ENCODE measurements at places on chromosomes 16 and 17.

DNA sequence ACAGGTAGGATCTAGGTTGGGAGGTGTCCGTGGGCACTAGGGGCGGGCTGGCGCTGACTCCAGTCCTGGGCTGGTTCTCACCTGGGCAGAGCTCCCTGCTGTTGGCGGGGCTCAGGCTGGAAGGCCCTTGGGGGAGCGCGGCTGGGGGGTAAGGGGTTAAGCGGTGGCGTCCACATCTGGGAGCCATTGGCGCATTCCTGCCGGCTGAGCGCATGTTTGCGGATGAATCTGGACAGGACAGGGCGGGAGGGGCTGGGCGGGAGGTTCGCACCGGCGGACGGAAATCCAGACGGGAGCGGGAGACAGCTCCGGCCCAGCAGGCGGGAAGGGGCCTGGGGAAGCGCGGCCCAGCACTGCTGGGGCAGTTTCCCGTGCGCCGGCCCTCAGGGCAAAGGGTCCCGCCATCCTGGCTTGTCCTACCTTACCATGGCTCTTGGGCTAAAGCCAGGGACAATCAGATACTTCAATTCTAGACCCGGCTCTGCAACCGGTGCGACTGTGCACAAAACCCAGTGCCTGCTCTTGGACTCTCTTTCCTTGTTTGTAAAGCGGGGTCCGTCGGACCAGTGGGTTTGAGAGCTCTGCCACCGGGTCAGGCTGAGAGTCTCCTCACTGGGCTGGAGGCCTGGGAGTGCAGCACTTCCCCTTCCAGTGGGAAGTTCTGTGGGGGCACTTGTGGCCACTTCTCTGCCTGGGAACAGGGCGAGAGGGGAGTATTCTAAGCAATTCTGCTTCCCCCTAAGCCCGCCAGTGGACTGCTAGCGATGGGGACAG is 7.8 kb downstream of the RARA start:
- peaks cover 85% of the 10 kb centered on the region for H3K4me1 ChIP-seq
- peak; percentile 74 for DNase-seq
- H3K36me3 ChIP-seq = no peaks in the 10 kb centered on the region
- H3K4me3 ChIP-seq = peak overlapping the region; percentile 92

DNA sequence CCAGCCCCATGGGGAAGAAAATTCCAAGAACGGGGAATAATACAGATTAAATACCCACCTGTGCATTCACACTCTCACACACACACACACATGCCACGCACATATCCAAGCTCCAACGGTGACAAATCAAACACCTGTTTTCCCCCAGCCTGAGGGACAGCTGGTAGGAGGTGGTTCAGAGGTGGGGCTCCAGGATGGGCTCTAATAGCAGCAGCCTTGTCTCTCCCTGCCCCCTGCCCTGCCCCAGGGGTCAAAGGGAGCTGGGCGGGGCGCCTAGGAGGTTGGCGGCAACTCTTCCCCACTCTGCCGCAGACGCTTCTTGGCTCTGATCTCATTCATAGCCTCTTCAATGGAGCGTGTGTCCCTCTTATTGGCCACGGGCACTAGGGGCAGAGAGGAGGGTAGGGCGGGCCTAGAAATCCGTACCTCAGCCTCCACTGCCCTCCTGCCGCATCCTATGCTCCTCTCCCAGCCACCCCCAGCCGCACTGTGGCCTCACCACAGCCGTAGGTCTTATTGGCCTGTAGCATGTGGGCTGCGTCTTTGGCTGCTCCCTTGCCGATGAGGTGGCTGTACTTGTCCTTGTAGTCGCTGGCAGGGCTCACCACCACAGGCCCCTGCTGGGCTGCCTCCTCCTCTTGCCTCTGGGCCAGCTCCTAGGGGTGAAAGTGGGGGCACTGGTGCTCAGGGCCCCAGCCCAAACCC is 8.2 kb downstream of the SPAG7 start:
- no peaks in the 10 kb centered on the region for H3K27me3 ChIP-seq
- DNase-seq = no peak
- no peak overlapping the region for H3K4me3 ChIP-seq
- peaks cover 23% of the 10 kb centered on the region for H3K36me3 ChIP-seq
- H3K27ac ChIP-seq = no peak overlapping the region
- H3K4me1 ChIP-seq = no peaks in the 10 kb centered on the region

GRCh38 chr16:70665113-70665694 is 18.8 kb downstream of the IL34 start:
- no peak overlapping the region for H3K27ac ChIP-seq
- no peaks in the 10 kb centered on the region for H3K27me3 ChIP-seq
- peaks cover 8% of the 10 kb centered on the region for H3K4me1 ChIP-seq
- H3K4me3 ChIP-seq = no peak overlapping the region
- H3K36me3 ChIP-seq = peaks cover 42% of the 10 kb centered on the region

DNA sequence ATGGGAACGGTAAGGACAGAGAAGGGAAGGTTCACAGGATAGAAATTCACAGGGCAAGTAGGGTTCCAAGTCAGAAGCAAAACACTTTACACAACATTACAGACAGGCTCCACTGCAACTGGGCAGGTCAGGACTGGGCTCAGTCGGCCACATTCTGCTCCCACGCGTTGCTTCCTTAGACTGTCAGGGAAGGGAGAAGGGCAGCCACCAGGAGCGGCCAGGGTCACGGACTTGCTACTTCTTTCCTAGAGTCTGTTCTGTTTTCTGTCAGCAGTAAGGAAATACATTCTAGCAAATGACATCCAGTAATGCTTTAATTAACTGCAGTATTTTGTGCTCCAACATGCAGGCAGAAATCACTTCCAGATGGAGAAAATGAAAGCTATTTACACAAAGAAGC is 160.3 kb upstream of the RPH3AL start:
- no peak overlapping the region for H3K4me3 ChIP-seq
- no peak for DNase-seq
- peak overlapping the region; percentile 78 for H3K27ac ChIP-seq
- H3K4me1 ChIP-seq = peaks cover 25% of the 10 kb centered on the region
- H3K36me3 ChIP-seq = peaks cover 22% of the 10 kb centered on the region

DNA sequence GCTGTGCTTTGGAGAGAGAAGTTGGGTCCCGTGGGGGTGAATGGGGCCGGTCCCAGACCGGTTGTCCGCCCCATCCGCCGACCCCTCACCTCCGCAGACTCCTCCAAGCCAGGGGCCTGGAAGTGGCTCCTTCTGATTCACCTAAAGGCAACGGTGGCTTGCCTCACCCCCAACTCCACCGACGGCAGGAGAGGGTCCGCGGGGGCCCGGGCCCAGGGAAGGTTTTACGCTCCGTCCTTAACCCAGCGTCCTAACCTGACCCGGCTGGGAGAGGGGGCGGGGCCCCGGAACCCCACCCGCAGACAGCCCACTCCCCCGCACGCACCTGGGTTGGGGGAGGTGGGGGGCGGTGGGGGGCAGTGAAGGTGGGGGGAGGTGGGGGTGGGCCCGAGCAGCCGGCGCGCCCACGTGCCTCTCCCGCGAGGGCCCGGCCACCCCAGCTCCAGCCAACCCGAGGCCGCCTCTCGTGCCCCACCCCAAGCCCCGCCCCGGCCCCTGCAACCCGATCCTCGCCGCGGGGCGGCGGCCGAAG is 12.7 kb upstream of the CD300A start:
- H3K27me3 ChIP-seq = peaks cover 27% of the 10 kb centered on the region
- DNase-seq = no peak
- H3K4me1 ChIP-seq = peaks cover 23% of the 10 kb centered on the region
- peak overlapping the region; percentile 38 for H3K4me3 ChIP-seq

DNA sequence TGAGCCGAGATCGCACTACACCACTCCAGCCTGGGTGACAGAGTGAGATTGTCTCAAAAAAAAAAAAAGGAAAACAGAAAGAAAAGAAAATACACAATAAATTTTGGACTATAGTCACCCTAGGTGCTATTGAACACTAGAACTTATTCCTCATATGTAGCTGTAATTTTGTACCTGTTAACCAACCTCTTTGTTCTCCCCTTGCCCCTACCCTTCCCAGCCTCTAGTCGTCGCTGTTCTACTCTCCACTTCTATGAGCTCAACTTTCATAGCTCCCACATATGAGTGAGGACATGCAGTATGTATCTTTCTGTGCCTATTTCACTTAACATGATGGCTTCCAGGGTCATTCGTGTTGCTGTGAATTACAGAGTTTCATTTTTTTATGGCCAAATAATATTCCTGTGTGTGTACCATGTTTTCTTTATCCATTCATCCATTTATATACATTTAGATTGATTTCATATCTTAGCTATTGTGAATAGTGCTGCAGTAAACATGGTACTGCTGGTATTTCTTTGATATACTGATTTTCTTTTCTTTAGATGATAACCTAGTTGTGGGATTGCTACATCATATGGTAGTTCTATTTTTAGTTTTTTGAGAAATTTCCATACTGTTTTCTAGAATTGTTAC is 28.3 kb downstream of the VPS35L start:
- no peaks in the 10 kb centered on the region for H3K4me1 ChIP-seq
- no peaks in the 10 kb centered on the region for H3K27me3 ChIP-seq
- H3K36me3 ChIP-seq = peaks cover 54% of the 10 kb centered on the region
- H3K27ac ChIP-seq = no peak overlapping the region

DNA sequence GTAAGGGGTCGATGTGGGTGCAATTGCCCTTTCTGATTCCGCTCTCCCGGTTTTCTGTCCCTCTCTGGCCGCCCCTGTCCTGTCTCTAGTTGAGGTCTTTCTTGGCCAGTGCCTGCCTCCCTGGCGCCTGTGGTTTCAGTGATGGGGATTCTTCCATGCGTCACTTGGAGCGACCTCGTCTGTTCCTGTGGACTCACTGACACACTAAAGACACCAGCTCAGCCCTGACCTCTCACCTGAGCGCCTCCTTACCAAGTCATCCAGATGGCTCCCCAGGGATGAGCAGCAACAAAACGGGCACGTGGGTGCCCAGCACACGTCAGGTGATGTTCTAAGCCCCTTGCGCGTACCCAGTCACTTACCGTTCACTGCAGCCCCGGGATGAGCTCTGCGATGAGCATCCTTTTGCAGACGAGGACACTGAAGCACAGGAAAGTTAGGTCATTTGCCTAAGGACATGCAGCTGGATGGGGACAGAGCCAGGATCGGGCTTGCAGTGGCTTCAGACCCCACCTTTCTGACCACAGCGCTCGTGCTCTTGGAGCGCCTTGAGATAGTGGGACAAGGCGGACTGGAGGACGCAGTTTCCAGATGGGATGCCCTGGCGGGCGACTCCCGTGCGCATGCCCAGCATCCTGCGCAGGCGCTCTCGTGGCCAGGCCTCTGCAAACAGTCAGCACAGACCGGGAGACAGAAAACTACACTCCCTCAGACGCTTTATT is 11.5 kb upstream of the LGALS3BP start:
- no peak for DNase-seq
- no peak overlapping the region for H3K4me3 ChIP-seq
- no peak overlapping the region for H3K27ac ChIP-seq
- no peaks in the 10 kb centered on the region for H3K27me3 ChIP-seq
- H3K4me1 ChIP-seq = peaks cover 14% of the 10 kb centered on the region

GRCh38 chr16:77169650-77170236 is 21.2 kb upstream of the MON1B start:
- no peak for DNase-seq
- H3K27me3 ChIP-seq = peaks cover 55% of the 10 kb centered on the region
- no peaks in the 10 kb centered on the region for H3K36me3 ChIP-seq
- peaks cover 19% of the 10 kb centered on the region for H3K4me1 ChIP-seq
- no peak overlapping the region for H3K27ac ChIP-seq
- H3K4me3 ChIP-seq = no peak overlapping the region

GRCh38 chr16:55655381-55655896 is 349 bp upstream of the SLC6A2 start:
- H3K4me1 ChIP-seq = peaks cover 8% of the 10 kb centered on the region
- no peak overlapping the region for H3K27ac ChIP-seq
- H3K27me3 ChIP-seq = peaks cover 52% of the 10 kb centered on the region

GRCh38 chr16:48479955-48480354 is 94.7 kb upstream of the SIAH1 start:
- peaks cover 3% of the 10 kb centered on the region for H3K4me1 ChIP-seq
- H3K4me3 ChIP-seq = no peak overlapping the region
- peaks cover 3% of the 10 kb centered on the region for H3K27me3 ChIP-seq

GRCh38 chr17:42562388-42563142 is 617 bp downstream of the COASY start:
- H3K27ac ChIP-seq = peak overlapping the region; percentile 97
- H3K4me1 ChIP-seq = peaks cover 30% of the 10 kb centered on the region
- peak overlapping the region; percentile 87 for H3K4me3 ChIP-seq
- H3K36me3 ChIP-seq = no peaks in the 10 kb centered on the region
- DNase-seq = no peak

GRCh38 chr16:12390074-12390605 is 413.5 kb downstream of the CPPED1 start:
- no peak overlapping the region for H3K4me3 ChIP-seq
- no peaks in the 10 kb centered on the region for H3K4me1 ChIP-seq
- H3K27ac ChIP-seq = no peak overlapping the region
- H3K27me3 ChIP-seq = no peaks in the 10 kb centered on the region

- no peak overlapping the region for H3K27ac ChIP-seq
- peaks cover 2% of the 10 kb centered on the region for H3K36me3 ChIP-seq
- H3K4me1 ChIP-seq = peaks cover 30% of the 10 kb centered on the region
- no peaks in the 10 kb centered on the region for H3K27me3 ChIP-seq
These were observed 148.2 kb downstream of the SNX29 start for GRCh38 chr16:12124742-12125141.

DNA sequence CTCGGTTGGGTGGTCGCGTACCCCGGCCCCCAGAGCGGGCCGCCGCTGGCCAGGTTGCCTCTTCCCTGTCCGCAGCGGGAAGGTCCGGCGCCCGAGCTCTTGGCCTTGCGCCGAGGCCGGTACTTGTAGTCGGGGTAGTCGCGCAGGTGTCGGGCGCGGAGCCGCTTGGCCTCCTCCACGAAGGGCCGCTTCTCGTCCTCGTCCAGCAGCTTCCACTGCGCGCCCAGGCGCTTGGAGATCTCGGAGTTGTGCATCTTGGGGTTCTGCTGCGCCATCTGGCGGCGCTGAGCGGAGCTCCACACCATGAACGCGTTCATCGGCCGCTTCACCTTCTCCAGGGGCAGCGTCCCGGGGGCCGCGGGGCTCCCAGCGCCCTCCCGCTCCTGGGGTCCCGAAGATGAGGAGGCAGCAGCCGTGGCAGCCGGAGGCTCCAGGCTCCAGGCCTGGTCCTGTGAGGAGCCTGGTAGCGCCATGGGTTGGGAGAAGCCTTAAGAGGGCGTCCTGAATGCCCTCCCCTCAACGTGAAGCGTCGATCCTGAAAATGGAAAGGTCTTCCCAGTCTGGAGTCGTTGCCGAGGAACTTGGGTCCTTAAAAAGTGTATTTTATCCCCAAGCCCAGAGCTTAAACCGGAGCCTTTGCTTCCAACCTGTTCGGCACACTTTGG is 558 bp downstream of the SOX15 start:
- H3K4me3 ChIP-seq = peak overlapping the region; percentile 57
- DNase-seq = peak; percentile 83
- no peaks in the 10 kb centered on the region for H3K27me3 ChIP-seq
- H3K36me3 ChIP-seq = peaks cover 28% of the 10 kb centered on the region
